ENCODE measurements at places on chromosomes 2 and 18. TPM values are rescaled to one million over a fixed set of nuclear protein-coding genes. Genes with fewer than 3 reads are reported as not detected.

The SKA1 gene
- total RNA-seq: 23.9 TPM

The DCDC2C gene
- total RNA-seq: not detected

The RNASEH1 gene
- total RNA-seq: 30.8 TPM

The EPHA4 gene
- total RNA-seq: 19.8 TPM

The HOXD12 gene
- total RNA-seq: not detected

The ELOA2 gene
- total RNA-seq: not detected

The TLX2 gene
- not detected for total RNA-seq

The SAG gene
- total RNA-seq: not detected

The KLHL41 gene
- total RNA-seq: 0.21 TPM

GRCh38 chr2:23106242-23106785 is 278.7 kb upstream of the KLHL29 start:
- no peaks in the 10 kb centered on the region for H3K36me3 ChIP-seq
- H3K4me3 ChIP-seq: no peak overlapping the region
- H3K27me3 ChIP-seq: no peaks in the 10 kb centered on the region
- no peak overlapping the region for H3K27ac ChIP-seq

DNA sequence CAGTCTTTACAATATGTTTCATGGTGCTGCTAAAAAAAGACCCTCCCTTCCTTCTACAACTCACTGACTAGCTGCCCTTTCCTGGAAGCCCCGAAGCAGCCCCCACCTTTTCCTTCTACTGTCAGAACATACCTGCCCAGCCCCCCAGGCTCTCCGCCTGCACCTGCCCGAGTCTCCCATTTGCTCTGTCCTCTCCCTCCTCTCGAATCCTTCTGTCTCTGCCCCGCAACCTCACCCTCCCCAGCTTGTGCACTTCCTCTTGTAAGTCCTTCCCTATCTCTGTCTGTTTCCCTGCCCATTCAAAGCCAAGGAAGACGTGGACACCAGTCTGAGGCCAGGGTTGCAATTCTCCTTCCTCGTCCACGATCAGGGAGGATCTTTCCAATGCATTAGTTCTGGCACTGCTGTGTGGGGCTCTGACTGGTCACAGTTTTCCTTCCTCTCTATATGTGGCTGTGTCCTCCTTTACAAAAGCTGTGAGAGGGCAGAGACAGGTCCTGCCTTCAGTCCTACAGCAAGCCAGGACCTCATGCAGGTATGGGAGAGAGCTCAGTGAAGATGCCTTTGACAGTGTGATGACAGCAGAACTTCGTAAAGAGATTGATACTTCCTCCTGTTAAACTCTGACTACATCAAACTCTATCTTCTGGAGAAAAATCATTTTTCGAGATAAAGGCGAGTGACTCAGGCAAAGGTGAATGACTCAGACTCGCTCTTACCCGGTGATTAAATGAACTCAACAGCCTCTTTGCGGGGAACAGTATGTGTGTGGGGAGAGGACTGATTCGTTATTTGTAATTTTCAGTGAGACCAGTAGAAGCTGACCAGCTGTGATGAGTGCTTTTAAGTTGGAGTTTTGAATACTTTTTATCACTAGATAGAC is 14.2 kb downstream of the TNFRSF11A start:
- peaks cover 35% of the 10 kb centered on the region for H3K4me1 ChIP-seq
- H3K4me3 ChIP-seq: no peak overlapping the region
- no peaks in the 10 kb centered on the region for H3K27me3 ChIP-seq
- peak overlapping the region; percentile 32 for H3K27ac ChIP-seq
- peak; percentile 79 for DNase-seq
- no peaks in the 10 kb centered on the region for H3K36me3 ChIP-seq

GRCh38 chr18:67973916-67974315 is 457.4 kb upstream of the DSEL start:
- no peak overlapping the region for H3K4me3 ChIP-seq
- no peaks in the 10 kb centered on the region for H3K27me3 ChIP-seq
- no peaks in the 10 kb centered on the region for H3K36me3 ChIP-seq
- H3K27ac ChIP-seq: no peak overlapping the region
- DNase-seq: no peak

- peak; percentile 60 for DNase-seq
- no peaks in the 10 kb centered on the region for H3K27me3 ChIP-seq
- no peaks in the 10 kb centered on the region for H3K36me3 ChIP-seq
- peak within 1 kb of the TSS; percentile 70 for H3K27ac ChIP-seq
Observed at GRCh38 chr2:9474361-9475057, at the start of gene IAH1. Gene IAH1 (plus strand): TSS chr2:9474551. CDS start chr2:9474567, 16 bp downstream.

- DNase-seq: no peak
- no peak overlapping the region for H3K27ac ChIP-seq
- H3K27me3 ChIP-seq: no peaks in the 10 kb centered on the region
- H3K36me3 ChIP-seq: no peaks in the 10 kb centered on the region
Observed at GRCh38 chr2:128368437-128369107, 49.9 kb upstream of the HS6ST1 start.

DNA sequence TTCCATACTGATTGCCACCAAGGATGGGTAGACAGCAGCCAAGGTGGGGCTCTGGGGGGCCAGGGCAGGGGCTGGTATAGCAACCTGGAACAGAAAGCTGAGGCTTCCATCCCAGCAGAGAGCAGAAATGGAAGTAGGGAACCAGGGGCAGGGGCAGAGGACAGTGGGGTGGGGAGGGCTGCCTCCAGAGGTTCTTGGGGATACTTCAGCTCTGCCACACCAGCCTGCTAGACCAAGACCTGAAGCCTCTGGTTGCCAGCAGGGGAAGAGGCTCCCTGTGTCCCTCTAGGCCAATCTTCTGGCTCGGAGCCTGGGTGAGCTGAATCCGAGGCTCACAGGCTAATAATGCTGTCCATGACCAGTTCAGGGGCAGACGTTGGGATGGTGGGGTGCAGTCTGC is 329.0 kb downstream of the DYSF start:
- H3K4me3 ChIP-seq: no peak overlapping the region
- H3K4me1 ChIP-seq: no peaks in the 10 kb centered on the region
- H3K36me3 ChIP-seq: no peaks in the 10 kb centered on the region
- no peak overlapping the region for H3K27ac ChIP-seq
- DNase-seq: no peak

DNA sequence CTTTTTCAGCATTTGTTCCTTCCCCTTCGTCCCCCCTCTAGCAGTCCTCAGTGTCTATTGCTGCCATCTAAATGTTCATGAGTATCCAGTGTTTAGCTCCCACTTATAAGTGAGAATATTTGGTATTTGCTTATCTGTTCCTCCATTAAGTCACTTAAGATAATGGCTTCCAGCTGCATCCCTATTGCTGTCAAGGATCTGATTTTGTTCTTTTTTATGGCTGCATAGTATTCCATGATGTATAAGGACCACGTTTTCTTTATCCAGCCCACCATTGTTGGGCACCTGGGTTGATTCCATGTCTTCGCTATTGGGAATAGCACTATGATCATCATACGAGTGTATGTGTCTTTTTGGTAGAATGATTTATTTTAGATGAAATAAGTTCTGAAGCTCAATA is 166.9 kb upstream of the NCK2 start:
- no peaks in the 10 kb centered on the region for H3K4me1 ChIP-seq
- peaks cover 5% of the 10 kb centered on the region for H3K27me3 ChIP-seq
- no peak overlapping the region for H3K27ac ChIP-seq
- no peak for DNase-seq
- no peak overlapping the region for H3K4me3 ChIP-seq

GRCh38 chr18:12904012-12904516 is 20.0 kb upstream of the PTPN2 start:
- peaks cover 21% of the 10 kb centered on the region for H3K27me3 ChIP-seq
- no peaks in the 10 kb centered on the region for H3K36me3 ChIP-seq
- peaks cover 10% of the 10 kb centered on the region for H3K4me1 ChIP-seq
- no peak for DNase-seq

- DNase-seq: no peak
- H3K27me3 ChIP-seq: no peaks in the 10 kb centered on the region
- H3K4me1 ChIP-seq: no peaks in the 10 kb centered on the region
- H3K36me3 ChIP-seq: no peaks in the 10 kb centered on the region
- H3K4me3 ChIP-seq: no peak overlapping the region
Observed at GRCh38 chr2:181517685-181518301, 60.6 kb downstream of the ITGA4 start.

GRCh38 chr2:118611691-118612090 is 235.8 kb downstream of the EN1 start:
- H3K4me1 ChIP-seq: no peaks in the 10 kb centered on the region
- no peaks in the 10 kb centered on the region for H3K27me3 ChIP-seq
- no peaks in the 10 kb centered on the region for H3K36me3 ChIP-seq
- H3K27ac ChIP-seq: no peak overlapping the region

DNA sequence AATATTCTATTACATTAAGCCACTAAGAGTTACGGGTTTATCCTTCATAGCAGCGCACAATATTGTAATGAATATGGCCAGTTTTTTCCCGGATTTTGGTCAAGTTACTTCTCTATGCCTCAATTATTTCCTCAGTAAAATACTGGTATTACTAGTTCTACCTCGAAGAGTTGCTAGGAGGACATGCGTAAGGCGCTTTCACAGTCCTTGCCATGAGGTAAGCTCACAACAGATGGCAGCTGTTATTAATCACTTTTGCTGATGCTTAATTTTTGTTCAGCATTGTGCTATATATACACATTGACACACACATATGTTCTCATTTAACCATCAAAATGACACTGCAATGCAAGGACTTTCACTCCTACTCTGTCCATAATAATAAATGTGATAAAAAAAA is 101.5 kb downstream of the SCG2 start:
- H3K27ac ChIP-seq: no peak overlapping the region
- no peaks in the 10 kb centered on the region for H3K27me3 ChIP-seq
- no peak for DNase-seq
- no peaks in the 10 kb centered on the region for H3K4me1 ChIP-seq
- no peaks in the 10 kb centered on the region for H3K36me3 ChIP-seq

- DNase-seq: no peak
- H3K27ac ChIP-seq: no peak overlapping the region
- H3K4me3 ChIP-seq: no peak overlapping the region
- peaks cover 3% of the 10 kb centered on the region for H3K36me3 ChIP-seq
Observed at GRCh38 chr2:227339098-227339599, 14.1 kb downstream of the MFF start.

- DNase-seq: no peak
- H3K4me3 ChIP-seq: peak overlapping the region; percentile 75
- peaks cover 47% of the 10 kb centered on the region for H3K27me3 ChIP-seq
- H3K4me1 ChIP-seq: peaks cover 27% of the 10 kb centered on the region
- H3K27ac ChIP-seq: no peak overlapping the region
- no peaks in the 10 kb centered on the region for H3K36me3 ChIP-seq
Observed at GRCh38 chr2:192194265-192194865, 368 bp downstream of the TMEFF2 start.

DNA sequence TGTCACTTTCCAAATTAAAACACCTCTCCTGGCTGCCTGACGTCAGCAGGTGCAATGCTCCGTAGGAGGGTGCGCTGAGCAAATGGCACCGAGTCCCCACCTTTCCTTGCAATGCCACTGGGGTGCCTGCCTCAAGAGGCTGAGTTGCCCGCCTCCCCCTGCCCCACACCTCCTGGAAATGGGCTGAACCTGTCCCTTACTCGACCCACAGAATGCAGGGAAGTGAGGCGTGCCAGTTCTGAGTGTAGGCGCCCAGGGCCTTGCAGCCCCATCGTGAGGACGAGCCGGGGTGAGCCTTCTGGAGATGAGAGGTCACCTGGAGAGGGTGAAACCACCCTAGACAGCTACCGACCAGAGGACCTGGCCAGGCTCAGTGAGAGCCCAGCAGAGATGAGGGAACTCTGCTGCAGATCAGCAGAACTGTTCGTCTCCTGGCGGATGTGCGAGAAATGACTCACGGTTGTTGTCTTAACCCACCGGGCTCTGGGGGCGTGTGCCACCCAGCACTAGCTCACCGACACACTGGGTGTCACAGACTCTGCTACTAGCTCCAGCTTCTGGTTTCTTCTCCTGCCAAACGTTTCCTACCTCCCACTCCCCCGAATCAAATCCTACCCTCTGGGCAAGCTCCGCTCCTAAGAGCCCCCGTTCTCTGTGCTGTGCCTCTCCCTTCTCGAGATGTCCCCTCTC is 168.7 kb upstream of the HDAC4 start:
- H3K36me3 ChIP-seq: no peaks in the 10 kb centered on the region
- no peak overlapping the region for H3K27ac ChIP-seq
- no peak for DNase-seq
- no peaks in the 10 kb centered on the region for H3K27me3 ChIP-seq

GRCh38 chr2:223635080-223635479 is 32.9 kb upstream of the SCG2 start:
- DNase-seq: no peak
- no peaks in the 10 kb centered on the region for H3K4me1 ChIP-seq
- H3K27me3 ChIP-seq: peaks cover 2% of the 10 kb centered on the region
- no peak overlapping the region for H3K4me3 ChIP-seq
